ENCODE measurements at places on chromosomes 3 and 15. TPM values are rescaled to one million over a fixed set of nuclear protein-coding genes. Genes with fewer than 3 reads are reported as not detected.

The STRIT1 gene
- not detected for total RNA-seq

DNA sequence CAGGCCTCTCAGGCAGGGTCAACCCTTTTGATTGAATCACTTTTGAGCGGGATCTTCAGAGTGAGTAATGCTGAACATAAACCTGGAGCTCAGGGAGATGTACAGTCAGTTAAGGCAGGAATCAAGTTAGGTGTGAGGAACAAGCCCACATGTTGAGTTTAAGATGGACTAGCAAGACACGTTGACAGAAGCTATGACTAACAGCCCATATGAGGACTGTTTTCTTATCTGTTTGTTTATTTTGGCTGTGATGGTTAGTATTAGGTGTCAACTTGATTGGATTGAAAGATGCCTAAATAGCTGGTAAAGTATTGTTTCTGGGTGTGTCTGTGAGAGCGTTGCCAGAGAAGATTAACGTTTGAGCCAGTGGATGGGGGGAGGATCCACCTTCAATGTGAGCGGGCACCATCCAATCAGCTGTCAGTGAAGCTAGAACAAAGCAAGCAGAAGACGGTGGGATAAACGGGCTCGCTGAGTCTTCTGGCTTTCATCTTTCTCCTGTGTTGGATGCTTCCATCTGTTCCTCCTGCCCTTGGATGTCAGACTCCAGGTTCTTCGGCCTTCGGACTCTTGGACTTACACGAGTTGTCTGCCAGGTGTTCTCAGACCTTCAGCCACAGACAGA is 232.3 kb upstream of the STAC start:
- no peak for DNase-seq

DNA sequence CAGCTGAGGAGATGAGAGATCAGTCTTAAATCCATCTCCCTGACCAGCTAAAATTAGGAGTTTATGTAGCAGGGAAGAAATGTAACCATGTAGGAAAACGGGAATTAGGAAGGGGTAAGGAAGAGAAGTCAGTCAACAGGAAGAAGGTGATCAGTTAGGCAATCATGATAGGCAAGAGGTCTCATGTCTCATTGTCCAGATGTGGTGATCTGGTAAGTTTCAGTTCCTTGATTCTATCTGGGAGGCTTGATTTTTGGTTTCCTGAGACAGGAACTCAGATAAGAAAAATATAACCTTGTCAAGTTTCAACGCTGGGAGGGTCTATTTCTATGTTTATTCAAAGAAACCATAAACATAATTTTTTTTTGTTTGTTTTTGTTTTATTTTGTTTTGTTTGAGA is 40.3 kb upstream of the TBC1D5 start:
- no peak for DNase-seq

DNA sequence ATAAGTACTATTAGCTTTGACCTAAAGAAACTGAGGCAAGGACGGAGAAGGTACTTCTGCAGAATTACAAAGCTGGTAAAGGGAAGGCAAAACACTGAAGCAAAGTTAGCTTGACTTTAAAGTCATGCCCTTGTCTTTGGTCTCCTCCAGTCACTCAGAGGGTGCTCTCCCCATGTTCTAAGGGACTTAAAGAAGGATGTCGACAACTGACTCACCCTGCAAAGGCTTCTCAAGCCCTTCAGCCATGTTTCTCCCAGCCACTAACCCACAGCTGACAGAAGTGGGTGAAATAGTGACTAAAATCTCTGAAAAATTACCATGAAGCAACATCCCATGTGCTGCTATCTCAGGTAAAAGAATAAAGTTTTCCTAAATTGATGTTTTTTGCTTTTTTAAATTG is 46.4 kb downstream of the SUCLG2 start:
- no peak for DNase-seq

The SNX22 gene
- 0.12 TPM for total RNA-seq

The ZPLD1 gene
- total RNA-seq, result not detected

- no peak for DNase-seq
Observed at GRCh38 chr3:134334901-134335280, 39.4 kb downstream of the AMOTL2 start.

The ALS2CL gene
- total RNA-seq, result 1.2 TPM

The SLC2A2 gene
- total RNA-seq, result not detected

DNA sequence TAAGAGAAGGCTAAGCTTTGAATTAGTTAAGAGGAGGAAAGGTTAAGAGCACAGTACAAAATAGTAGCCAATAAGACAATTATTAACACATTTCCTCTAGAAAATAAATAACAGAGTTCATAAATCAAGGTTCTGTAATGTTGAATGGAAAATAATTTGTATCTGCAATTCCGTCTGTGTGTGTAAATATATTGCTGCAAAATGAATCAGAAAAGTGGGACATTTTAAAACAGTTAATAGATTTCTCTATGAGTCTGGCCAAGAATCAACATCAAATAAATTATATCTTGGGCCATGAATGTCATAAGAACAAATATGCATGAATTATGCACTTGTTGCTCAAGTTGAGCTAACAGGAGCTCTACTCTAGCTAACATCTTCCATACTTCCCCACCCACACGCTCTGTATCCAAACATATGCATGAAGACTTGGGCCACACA is 14.2 kb upstream of the SUCNR1 start:
- no peak for DNase-seq

- DNase-seq, result no peak
Observed at GRCh38 chr3:10178892-10179291, 14.2 kb downstream of the IRAK2 start.

- no peak for DNase-seq
Observed at GRCh38 chr3:141795276-141795675, 32.1 kb downstream of the GRK7 start.

The NEO1 gene
- 4.1 TPM for total RNA-seq

DNA sequence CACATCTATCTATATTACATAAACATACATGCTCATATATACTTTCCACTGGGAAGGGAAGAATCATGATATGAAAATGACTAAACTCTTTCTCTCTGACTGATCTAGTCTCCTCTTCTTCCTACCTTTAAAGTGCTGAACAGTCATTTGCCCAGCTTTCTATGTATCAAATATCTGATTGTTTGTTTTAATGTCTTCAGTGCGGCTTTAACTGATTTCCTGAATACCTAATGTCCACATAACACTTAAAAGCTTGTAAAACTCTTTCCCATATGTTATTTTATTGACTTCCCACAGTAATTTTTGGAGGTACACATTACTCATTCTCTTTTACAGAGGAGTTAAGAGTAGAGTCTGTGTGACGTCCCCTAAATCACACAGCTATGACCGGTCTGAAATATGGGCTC is 28.2 kb downstream of the CPOX start:
- DNase-seq, result no peak

GRCh38 chr3:141482245-141482922 is 4.4 kb upstream of the RASA2 start:
- DNase-seq, result peak; percentile 94

GRCh38 chr3:11159421-11159904 is 5.2 kb downstream of the HRH1 start:
- peak; percentile 73 for DNase-seq

Data from RPMI7951 (cell line).